Stimulated activated CD8-positive, alpha-beta memory T cell treated with anti-CD3 and anti-CD28 coated beads, Interleukin-7, amount 100 ng/mL, for 1 hour (primary cell): ENCODE measurements at places on chromosomes 3 and 15.

- no peak for DNase-seq
Observed at GRCh38 chr3:58357402-58357801, 24.7 kb downstream of the PXK start.

DNA sequence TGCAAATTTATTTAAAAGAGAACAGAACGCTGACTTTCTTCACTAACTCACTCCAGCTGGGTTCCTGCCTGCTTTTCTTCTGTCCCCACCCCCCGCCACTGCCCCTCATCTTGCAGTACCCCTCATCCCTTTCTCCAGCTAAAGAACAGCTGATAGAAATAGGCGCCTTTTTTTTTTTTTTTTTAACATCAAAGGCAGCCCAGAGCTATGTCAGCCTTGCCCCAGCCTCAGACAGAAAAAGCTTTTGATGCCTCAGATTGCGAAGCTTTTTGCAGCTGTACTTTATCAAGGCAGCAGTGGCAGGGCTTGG, 1.8 kb downstream of the CADPS start:
- DNase-seq: no peak

GRCh38 chr15:39819533-39819932, 36.9 kb upstream of the FSIP1 start:
- no peak for DNase-seq

DNA sequence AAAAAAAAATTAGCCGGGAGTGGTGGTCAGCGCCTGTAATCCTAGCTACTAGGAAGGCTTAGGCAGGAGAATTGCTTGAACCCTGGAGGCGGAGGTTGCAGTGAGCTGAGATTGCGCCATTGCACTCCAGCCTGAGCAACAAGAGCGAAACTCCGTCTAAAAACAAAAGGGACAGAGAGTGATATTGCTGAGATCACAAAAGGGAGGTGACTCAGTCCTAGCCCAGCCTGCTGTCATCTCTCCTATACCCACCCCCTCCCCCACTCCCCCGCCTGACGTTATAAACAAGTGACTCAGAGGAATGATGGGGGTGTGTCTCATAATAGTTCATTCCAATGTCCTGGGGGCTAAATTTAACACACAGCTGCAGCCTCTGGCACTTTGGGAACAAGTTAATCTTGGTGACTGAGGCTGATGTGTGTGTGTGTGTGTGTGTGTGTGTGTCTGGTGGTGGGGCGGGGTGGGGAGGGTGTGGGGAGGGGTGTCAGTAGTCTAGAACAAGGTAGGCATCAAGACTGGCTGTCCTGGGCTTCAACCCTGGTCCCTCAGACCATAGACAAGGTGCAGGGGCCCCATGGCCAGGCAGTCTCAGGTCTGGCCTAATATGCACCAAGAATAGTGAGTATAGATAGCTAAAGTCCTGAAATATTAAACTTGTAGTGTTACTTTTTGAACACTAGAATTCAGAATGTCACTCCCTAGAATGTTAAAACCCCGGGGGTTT, 1.3 kb upstream of the KLHL40 start:
- no peak for DNase-seq
